Activated CD4-positive, alpha-beta T cell treated with anti-CD3 and anti-CD28 coated beads, Interleukin-2, amount 10 ng/mL, durations not matched to agents 7 days and 5 days (primary cell): ENCODE measurements at places on chromosomes 5 and 9. TPM values are rescaled to one million over a fixed set of nuclear protein-coding genes. Genes with fewer than 3 reads are reported as not detected.

- no peaks in the 10 kb centered on the region for H3K4me1 ChIP-seq
- H3K36me3 ChIP-seq, result no peaks in the 10 kb centered on the region
- no peak for DNase-seq
- no peak overlapping the region for H3K4me3 ChIP-seq
- no peak overlapping the region for H3K27ac ChIP-seq
These were observed 172.8 kb upstream of the PLCXD3 start for GRCh38 chr5:41683181-41683580.

- H3K27ac ChIP-seq, result no peak overlapping the region
- H3K4me3 ChIP-seq, result no peak overlapping the region
- H3K27me3 ChIP-seq, result peaks cover 7% of the 10 kb centered on the region
- H3K4me1 ChIP-seq, result no peaks in the 10 kb centered on the region
- no peaks in the 10 kb centered on the region for H3K36me3 ChIP-seq
- no peak for DNase-seq
These were observed 235.1 kb downstream of the SPOCK1 start for GRCh38 chr5:137264041-137264440.

DNA sequence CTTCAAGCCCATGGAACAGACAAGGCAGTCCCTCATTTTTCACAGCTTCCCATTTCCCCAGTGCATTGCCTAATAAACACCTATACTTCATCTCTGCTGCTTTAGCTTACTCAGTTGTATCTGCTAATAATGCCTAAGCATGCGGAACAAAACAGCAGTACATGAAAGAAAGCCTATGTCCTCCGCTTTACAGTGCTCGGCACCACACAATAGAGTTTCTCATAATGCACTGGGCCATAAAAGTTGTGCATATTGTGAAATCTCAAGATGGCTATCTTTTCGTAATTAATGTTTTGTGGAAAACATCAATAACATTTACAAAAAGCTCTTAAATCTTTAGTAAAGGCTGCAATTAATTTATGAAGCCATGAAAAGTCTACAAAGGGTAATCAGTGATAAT lies 69.3 kb downstream of the DENND1A start:
- no peaks in the 10 kb centered on the region for H3K27me3 ChIP-seq
- peaks cover 4% of the 10 kb centered on the region for H3K36me3 ChIP-seq
- H3K4me1 ChIP-seq, result no peaks in the 10 kb centered on the region
- DNase-seq, result no peak
- no peak overlapping the region for H3K27ac ChIP-seq
- H3K4me3 ChIP-seq, result no peak overlapping the region

DNA sequence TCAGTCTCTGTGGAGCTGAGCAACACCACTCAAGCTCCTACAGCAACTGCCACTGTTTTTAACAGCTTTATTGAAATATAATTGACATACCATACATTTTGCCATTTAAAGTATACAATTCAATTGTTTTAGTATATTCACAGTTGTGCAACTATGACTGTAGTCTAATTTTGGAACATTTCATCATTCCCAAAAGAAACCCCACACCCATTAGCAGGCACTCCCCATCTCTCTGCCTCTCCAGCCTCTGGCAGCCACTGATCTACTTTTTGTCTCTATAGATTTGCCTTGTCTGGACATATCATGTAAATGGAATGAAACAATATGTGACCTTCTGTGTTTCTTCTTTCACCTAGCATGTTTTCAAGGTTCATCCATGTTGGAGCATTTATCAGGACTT lies 43.5 kb downstream of the RUSC2 start:
- H3K27ac ChIP-seq, result no peak overlapping the region
- H3K4me3 ChIP-seq, result no peak overlapping the region
- H3K36me3 ChIP-seq, result no peaks in the 10 kb centered on the region
- H3K27me3 ChIP-seq, result no peaks in the 10 kb centered on the region

DNA sequence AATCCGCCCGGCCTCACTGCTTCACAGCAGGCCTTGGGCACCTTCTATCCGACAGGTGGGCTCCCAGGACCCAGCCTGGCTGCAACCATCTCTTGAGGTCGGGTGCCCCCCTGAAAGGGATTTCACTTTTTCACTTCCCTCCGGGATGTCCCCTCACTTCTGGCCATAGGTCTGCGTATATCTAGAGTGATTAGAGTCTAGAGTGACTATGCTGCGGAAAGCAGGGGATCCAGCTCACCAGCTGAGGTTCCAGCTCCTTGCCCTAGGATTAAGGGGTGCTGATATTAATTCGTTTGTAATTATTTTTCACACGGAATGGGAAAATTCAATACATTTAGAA lies 3.1 kb downstream of the DMRT2 start:
- H3K27me3 ChIP-seq, result peaks cover 79% of the 10 kb centered on the region
- H3K4me1 ChIP-seq, result peaks cover 24% of the 10 kb centered on the region
- no peak overlapping the region for H3K27ac ChIP-seq
- no peak overlapping the region for H3K4me3 ChIP-seq

GRCh38 chr5:171592736-171593135 lies 173.3 kb downstream of the FGF18 start:
- no peaks in the 10 kb centered on the region for H3K4me1 ChIP-seq
- H3K27me3 ChIP-seq, result peaks cover 2% of the 10 kb centered on the region
- no peaks in the 10 kb centered on the region for H3K36me3 ChIP-seq
- H3K4me3 ChIP-seq, result no peak overlapping the region
- DNase-seq, result no peak

Gene CD180
- 0.17 TPM for total RNA-seq

DNA sequence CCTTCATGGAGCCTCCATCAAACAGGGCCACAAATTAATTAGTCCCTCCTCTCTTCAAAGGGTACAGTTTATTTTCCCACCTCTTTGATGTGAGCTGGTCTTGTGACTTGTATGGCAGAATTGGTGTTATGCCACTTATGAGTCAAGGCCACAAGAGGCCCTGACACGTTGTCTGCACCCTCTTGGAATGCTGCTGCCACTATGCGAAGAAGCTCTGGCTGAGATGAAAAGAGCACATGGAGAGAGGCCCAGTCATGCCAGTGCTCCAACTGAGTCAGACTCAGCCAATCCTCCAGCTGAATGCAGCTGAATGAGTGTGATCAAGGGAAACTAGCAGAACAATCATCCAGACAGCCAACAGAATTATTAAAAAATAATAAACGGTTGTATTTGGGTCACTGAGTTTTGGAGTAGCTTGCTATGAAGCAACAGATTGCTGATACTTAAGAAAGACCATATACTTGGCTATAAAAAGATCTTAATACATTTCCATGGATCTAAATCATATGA lies 128.3 kb downstream of the MARCHF11 start:
- no peaks in the 10 kb centered on the region for H3K36me3 ChIP-seq
- no peaks in the 10 kb centered on the region for H3K27me3 ChIP-seq
- H3K4me3 ChIP-seq, result no peak overlapping the region

GRCh38 chr5:6338871-6339270 lies 39.5 kb downstream of the MED10 start:
- H3K27me3 ChIP-seq, result no peaks in the 10 kb centered on the region
- no peak for DNase-seq
- H3K4me3 ChIP-seq, result no peak overlapping the region
- H3K27ac ChIP-seq, result no peak overlapping the region

DNA sequence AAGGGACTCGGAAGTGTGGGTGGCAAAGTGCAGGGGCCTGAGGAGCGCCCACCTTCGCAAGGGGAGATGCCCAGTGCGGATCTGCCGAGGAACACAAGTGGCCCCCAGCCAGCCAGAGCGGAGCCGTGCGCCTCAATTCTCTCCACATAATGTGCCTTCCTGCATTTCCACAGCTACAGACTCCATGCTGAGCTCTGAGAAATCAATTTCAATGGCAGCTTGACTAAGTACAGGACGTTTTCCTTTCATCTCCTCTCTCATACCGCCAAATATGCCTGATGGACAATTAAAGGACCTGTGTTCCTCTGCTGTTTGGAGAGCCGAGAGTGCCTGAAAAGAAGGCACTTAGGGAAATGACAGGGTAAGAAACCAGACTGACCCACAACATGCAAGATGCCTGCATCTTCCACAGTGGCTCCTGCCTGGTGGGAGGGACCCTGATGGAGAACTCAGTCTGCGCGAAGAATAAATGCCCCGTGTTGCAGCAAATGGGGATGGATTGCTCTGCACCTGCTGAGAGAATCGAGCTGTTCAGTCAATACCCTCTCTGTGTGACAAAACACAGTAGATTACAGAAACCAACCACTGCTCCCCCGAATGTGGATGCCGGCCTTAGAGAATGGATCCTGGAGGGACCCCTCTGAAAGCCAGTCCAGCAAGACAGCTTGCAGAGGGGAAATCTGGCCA lies 38.6 kb upstream of the OLFM1 start:
- no peaks in the 10 kb centered on the region for H3K36me3 ChIP-seq
- no peak for DNase-seq
- H3K27me3 ChIP-seq, result no peaks in the 10 kb centered on the region
- H3K4me1 ChIP-seq, result no peaks in the 10 kb centered on the region

- H3K27me3 ChIP-seq, result no peaks in the 10 kb centered on the region
- no peaks in the 10 kb centered on the region for H3K36me3 ChIP-seq
- no peak for DNase-seq
- H3K4me3 ChIP-seq, result no peak overlapping the region
- no peak overlapping the region for H3K27ac ChIP-seq
These were observed 39.6 kb upstream of the FCN1 start for GRCh38 chr9:134957165-134957944.

GRCh38 chr5:160556846-160557245 lies 135.2 kb downstream of the PTTG1 start:
- no peaks in the 10 kb centered on the region for H3K4me1 ChIP-seq
- no peak overlapping the region for H3K4me3 ChIP-seq
- no peak overlapping the region for H3K27ac ChIP-seq
- no peak for DNase-seq

- peaks cover 40% of the 10 kb centered on the region for H3K4me1 ChIP-seq
- H3K36me3 ChIP-seq, result peaks cover 56% of the 10 kb centered on the region
- H3K27me3 ChIP-seq, result no peaks in the 10 kb centered on the region
- DNase-seq, result peak; percentile 51
These were observed 1.6 kb downstream of the CSNK1A1 start for GRCh38 chr5:149549461-149550267.

DNA sequence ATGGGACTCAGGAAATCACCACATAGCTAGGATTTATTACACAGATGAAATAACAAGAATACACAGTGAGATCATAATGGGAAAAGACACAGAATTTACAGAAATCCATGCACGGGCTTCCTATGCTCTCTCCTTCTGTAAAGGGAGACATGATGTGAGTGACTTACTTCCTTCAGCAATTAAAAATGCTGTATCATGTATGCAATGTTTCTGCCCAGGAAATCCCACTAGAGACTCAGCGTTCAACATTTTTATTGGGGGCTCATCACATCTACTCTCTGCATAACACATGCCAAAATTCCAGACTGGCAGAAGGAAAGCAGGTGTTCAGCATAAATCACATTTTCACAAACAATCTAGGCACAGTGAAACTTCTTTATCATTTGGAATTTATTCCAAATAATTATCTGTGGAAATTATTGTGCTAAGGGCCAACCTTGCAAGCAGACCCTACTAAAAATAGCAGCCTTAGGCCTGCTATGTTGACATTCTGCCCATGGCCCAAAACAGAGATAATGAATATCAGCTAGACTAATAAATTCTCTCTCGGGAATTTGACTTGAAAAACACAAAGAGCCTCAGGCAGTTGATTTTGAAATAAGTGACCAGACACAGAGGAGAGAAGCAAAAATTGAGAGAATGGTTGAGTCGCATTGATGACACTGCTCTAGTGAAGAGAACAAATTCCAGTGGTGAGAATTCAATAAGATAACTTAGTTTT lies 31.4 kb upstream of the SELENOP start:
- no peak for DNase-seq
- H3K27ac ChIP-seq, result no peak overlapping the region
- H3K4me1 ChIP-seq, result no peaks in the 10 kb centered on the region
- no peak overlapping the region for H3K4me3 ChIP-seq
- no peaks in the 10 kb centered on the region for H3K36me3 ChIP-seq

Gene C5orf63
- 9.7 TPM for total RNA-seq

- H3K27me3 ChIP-seq, result peaks cover 1% of the 10 kb centered on the region
- peaks cover 16% of the 10 kb centered on the region for H3K4me1 ChIP-seq
- no peak for DNase-seq
- H3K4me3 ChIP-seq, result no peak overlapping the region
- no peak overlapping the region for H3K27ac ChIP-seq
- H3K36me3 ChIP-seq, result no peaks in the 10 kb centered on the region
These were observed 52.4 kb downstream of the NREP start for GRCh38 chr5:111704452-111705085.

- no peaks in the 10 kb centered on the region for H3K27me3 ChIP-seq
- no peak overlapping the region for H3K4me3 ChIP-seq
- H3K36me3 ChIP-seq, result no peaks in the 10 kb centered on the region
- no peak for DNase-seq
These were observed 464.9 kb upstream of the MPDZ start for GRCh38 chr9:13744261-13744901.
